ENCODE measurements at places on chromosomes 11 and 22.

GRCh38 chr11:73355109-73355508, 21.1 kb upstream of the RELT start:
- DNase-seq: no peak
- H3K27me3 ChIP-seq: no peaks in the 10 kb centered on the region
- H3K36me3 ChIP-seq: peaks cover 53% of the 10 kb centered on the region
- no peak overlapping the region for H3K4me3 ChIP-seq
- peaks cover 53% of the 10 kb centered on the region for H3K4me1 ChIP-seq
- H3K27ac ChIP-seq: no peak overlapping the region

DNA sequence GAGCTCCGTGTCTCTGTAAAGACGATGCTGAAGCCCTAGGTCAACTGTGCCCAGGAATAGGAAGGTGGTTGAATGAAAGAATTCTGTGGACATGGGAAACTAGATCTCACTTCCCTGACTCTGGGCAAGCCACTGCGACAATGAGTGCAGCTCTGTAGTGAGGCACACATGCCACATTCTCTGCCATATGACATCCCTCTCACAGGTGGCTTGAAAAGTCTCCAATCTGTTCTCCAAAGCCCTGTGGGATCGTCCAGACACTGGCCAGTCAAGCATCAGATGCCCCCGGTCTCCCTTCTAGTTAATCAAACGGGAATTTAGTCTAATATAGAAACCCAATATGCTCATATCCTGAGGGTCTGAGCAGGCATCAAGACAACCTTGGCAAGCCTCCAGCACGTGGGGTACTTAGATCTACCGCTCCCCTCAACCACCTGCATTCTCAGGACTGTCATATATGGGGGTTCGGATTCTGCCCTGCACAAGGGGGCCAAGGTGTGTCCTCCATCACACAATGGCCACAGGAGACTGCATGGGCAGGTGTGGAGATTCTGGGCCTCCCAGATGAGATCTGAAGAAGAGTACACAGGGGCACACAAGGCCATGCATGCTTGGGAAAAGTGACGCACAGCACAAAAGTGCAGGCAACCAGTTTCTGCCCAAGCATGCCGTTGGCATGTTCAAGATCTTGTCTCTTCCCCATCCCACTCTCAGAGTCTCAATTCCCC, 11.9 kb downstream of the DKK3 start:
- peaks cover 26% of the 10 kb centered on the region for H3K4me1 ChIP-seq
- no peaks in the 10 kb centered on the region for H3K27me3 ChIP-seq
- DNase-seq: no peak
- no peak overlapping the region for H3K27ac ChIP-seq

GRCh38 chr22:17590586-17590985, 27.3 kb downstream of the SLC25A18 start:
- H3K27ac ChIP-seq: no peak overlapping the region
- peaks cover 30% of the 10 kb centered on the region for H3K36me3 ChIP-seq
- no peaks in the 10 kb centered on the region for H3K27me3 ChIP-seq
- H3K4me1 ChIP-seq: no peaks in the 10 kb centered on the region

GRCh38 chr22:27637604-27638003, 164.0 kb downstream of the MN1 start:
- no peak overlapping the region for H3K27ac ChIP-seq
- H3K36me3 ChIP-seq: no peaks in the 10 kb centered on the region
- H3K27me3 ChIP-seq: no peaks in the 10 kb centered on the region
- H3K4me3 ChIP-seq: no peak overlapping the region
- peaks cover 11% of the 10 kb centered on the region for H3K4me1 ChIP-seq

DNA sequence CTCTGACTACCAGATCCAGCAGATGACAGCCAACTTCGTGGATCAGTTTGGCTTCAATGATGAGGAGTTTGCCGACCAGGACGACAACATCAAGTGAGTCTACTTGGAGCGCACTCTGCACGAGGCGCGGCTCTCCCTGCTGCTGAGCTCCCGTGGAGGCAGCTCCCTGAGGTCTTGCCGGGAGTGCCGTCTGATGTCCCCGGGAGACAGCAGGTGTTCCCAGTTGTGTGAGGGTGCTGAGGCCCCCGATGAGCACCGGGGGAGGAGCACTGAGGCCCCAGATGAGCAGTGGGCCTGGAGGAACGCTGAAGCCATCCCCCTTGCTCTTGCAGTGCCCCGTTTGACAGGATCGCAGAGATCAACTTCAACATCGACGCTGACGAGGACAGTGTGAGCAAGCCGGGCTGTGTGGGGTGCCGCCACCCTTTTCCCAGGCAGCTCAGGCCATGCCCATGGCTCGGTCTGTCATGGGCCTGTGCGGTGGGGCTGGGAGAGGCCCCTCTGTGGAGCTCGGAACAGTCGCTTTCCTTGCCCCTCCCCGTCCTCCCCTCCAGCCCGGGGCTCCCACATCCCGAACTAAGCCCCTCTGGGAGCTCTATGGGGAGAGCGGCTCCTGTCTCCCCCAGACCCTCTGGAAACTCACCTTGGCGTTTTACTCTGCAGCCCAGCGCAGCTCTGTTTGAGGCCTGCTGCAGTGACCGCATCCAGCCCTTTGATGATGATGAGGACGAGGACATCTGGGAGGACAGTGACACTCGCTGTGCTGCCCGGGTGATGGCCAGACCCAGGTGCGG, 37.1 kb downstream of the SBF1 start:
- no peaks in the 10 kb centered on the region for H3K4me1 ChIP-seq
- no peak for DNase-seq
- H3K36me3 ChIP-seq: peaks cover 63% of the 10 kb centered on the region
- no peaks in the 10 kb centered on the region for H3K27me3 ChIP-seq
- no peak overlapping the region for H3K4me3 ChIP-seq

GRCh38 chr22:29715240-29715639, 4.6 kb upstream of the CABP7 start:
- no peak overlapping the region for H3K4me3 ChIP-seq
- no peak for DNase-seq
- no peaks in the 10 kb centered on the region for H3K36me3 ChIP-seq
- H3K4me1 ChIP-seq: peaks cover under 1% of the 10 kb centered on the region
- H3K27me3 ChIP-seq: no peaks in the 10 kb centered on the region
- H3K27ac ChIP-seq: no peak overlapping the region

DNA sequence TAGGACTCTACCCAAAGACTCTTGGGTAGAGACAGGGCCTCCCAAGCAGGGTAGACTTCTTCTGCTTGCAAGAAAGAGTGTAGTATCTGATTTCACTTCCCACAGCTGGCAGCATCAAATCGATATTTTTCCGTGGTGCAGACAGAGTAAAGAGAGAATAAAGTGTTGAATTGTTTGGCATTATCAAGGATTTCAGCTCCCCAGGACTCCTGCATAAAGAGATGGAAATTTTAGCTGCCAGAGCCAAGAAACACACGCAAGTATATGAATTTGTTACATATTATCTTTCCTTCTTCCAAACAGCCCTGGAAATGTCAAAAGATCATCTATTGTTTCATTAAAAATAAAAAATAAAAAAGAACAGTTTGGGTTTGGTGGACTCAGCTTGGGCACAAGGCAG, 136.8 kb downstream of the PKNOX2 start:
- no peak overlapping the region for H3K4me3 ChIP-seq
- no peaks in the 10 kb centered on the region for H3K36me3 ChIP-seq
- DNase-seq: no peak

- no peak overlapping the region for H3K4me3 ChIP-seq
- DNase-seq: no peak
- H3K4me1 ChIP-seq: no peaks in the 10 kb centered on the region
- no peaks in the 10 kb centered on the region for H3K36me3 ChIP-seq
These were observed 24.2 kb upstream of the HORMAD2 start for GRCh38 chr22:30056015-30056414.

DNA sequence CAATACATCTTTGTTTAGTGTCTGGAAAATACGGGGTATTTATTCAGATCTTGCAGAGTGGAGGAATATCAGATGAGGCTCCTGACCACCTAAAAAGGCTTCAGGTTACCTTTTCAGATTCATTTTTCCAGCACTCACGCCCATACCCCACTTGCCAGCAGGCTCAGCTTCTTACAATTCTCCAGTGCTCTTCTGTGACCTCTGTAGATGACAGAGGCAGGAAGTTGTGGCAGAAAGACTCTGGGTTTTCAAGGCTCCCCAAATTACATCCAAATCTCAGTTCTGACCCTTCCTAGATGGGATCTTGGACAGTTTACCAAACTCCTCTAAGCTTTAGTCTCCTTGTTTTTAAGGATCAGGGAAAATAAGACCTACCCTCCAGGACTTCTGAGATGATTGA, 61.1 kb downstream of the SYTL2 start:
- no peak overlapping the region for H3K4me3 ChIP-seq
- no peaks in the 10 kb centered on the region for H3K27me3 ChIP-seq
- H3K36me3 ChIP-seq: no peaks in the 10 kb centered on the region
- DNase-seq: no peak

GRCh38 chr22:38215156-38216038, 13.6 kb downstream of the MAFF start:
- peak overlapping the region; percentile 45 for H3K27ac ChIP-seq
- peaks cover 22% of the 10 kb centered on the region for H3K4me1 ChIP-seq
- DNase-seq: no peak
- H3K36me3 ChIP-seq: peaks cover 4% of the 10 kb centered on the region
- no peak overlapping the region for H3K4me3 ChIP-seq
- no peaks in the 10 kb centered on the region for H3K27me3 ChIP-seq

DNA sequence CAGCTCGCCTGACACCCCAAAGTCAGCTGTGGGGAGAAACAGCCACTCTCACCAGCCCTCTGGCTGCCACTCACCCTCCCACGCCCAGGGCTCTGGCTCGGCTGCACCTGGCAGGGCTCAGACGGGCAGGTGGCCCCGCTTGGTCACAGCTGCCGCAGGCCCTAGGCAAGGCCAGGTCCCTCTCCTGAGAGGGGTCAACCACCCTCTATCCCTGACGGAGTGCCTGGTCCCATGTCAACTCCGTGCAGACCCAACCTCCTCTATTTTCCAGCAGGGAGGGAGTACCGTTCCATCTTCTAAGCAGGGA, 1.9 kb downstream of the MAP4K2 start:
- peaks cover 27% of the 10 kb centered on the region for H3K4me1 ChIP-seq
- no peak overlapping the region for H3K4me3 ChIP-seq
- H3K36me3 ChIP-seq: peaks cover 9% of the 10 kb centered on the region

GRCh38 chr11:68584991-68585524, 99.3 kb upstream of the GAL start:
- H3K27ac ChIP-seq: no peak overlapping the region
- H3K4me1 ChIP-seq: peaks cover 23% of the 10 kb centered on the region
- H3K4me3 ChIP-seq: no peak overlapping the region
- H3K27me3 ChIP-seq: no peaks in the 10 kb centered on the region
- H3K36me3 ChIP-seq: peaks cover 17% of the 10 kb centered on the region

DNA sequence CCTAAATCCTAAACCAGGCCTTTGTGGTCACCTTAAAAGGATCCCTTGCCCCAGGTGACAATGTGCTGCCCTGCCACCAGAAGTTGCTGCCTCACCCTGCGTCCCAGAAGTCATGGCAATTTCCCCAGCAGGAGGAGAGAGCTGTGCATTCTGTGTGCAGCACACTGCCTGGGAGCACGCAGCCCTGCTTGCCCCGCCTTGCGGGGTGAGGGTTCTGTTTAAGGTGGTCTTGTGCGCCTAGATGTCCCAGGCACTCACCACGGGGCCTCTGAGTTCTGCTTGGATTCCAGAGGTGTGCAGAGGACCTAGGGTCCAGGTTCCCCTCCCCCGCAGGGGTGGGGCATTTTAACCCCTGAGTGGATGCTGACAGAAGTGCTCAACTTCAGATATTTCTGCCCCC, 95.0 kb downstream of the GRAMD1B start:
- H3K27me3 ChIP-seq: no peaks in the 10 kb centered on the region
- no peaks in the 10 kb centered on the region for H3K36me3 ChIP-seq

DNA sequence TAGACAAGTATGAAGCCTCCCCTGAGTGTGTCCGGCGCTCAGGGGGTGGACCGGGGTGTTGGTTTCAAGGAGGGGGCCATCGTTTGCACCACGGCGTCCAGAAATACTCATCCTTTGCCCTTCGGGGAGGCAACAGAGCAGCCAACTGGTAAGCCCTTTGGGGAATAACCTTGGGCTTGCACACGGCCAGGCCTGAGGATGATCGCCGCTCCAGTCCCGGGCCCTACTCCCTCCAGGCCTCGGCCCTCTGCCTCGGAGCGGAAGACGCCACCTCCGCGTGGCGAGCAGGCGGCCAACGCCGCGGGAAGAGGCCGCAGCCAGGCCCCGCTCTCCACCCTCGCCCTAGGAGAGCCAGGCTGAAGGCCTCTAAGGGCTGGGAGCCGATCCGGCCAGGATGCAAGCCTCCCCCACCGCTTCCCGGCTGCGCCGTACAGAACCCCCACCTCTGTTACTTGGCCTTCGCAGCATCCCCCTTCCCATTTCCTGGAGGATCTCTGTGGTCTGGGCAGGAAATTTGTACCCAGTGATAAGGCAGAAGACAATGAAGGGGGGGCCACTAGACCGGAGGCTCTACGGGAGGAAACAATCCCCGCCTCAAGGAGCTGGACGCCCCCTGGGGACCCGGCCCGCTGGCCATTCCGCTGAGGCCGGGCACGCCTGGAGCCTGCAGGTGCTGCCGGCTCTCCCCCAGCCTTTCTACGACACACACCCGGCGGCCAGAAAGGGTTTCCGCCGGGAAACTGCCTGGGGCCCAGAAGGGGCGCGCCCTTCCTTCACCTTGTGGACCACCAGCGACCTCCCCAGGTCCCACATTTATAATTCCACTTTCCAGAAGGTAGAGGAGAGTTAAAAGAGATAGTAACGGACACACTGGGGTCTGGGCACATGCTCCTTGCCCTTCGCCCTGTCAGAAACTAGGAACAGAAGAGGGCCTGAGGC, 2.6 kb downstream of the ESAM start:
- peak overlapping the region; percentile 70 for H3K4me3 ChIP-seq
- peak overlapping the region; percentile 83 for H3K27ac ChIP-seq
- no peaks in the 10 kb centered on the region for H3K36me3 ChIP-seq
- peaks cover 51% of the 10 kb centered on the region for H3K4me1 ChIP-seq
- no peaks in the 10 kb centered on the region for H3K27me3 ChIP-seq
- no peak for DNase-seq

Measured in thoracic aorta (tissue), 2 donors.